ENCODE measurements at places on chromosomes 12 and 14.

- no peak for DNase-seq
Observed at GRCh38 chr14:69720912-69721311, 46.0 kb upstream of the SRSF5 start.

DNA sequence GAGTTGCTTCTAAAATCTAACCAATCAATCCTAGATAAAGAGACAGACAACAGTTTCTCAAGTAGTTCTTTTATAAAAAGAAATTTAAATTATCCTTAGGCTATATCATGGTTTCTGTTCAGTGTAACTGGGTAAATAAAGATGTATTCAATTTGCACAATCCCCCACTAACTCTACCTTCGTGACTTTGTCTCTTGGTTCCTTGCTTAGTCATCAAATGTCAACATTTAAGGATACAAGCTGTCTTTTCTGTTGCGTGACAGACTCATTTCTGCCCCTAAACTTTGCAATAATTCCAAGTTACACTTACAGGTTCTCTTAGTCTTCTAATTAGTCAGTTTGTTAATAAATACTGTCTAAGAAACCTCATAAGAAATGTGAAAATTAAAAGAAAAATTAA, 50.6 kb downstream of the SCAF11 start:
- DNase-seq = no peak

DNA sequence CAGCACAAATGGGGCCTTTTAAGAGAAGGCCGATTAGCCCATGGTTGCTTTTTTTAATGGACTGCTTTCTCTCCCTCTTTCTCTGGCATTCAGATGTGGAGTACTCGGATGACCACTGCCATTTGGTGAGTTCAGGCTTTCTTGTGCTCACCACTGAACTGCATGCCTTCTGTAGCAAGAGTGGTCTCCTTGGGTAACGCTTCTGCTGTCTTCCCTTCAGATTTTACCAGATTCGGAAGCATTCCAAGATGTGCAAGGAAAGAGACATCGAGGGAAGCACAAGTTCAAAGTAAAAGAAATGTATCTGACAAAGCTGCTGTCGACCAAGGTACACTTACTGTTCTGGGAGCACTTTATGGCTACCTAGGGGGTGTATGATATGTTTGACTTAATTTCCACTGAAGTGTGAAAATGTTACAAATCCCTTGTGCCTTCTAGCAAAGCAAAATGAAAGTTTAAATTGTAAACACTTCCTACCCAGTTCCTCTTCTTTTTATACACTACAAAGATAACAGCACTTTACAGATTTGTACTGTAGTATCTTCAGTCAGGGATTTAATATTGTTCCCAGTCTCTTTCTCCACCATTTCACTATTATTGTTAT, 148.8 kb downstream of the PLXNC1 start:
- no peak for DNase-seq

DNA sequence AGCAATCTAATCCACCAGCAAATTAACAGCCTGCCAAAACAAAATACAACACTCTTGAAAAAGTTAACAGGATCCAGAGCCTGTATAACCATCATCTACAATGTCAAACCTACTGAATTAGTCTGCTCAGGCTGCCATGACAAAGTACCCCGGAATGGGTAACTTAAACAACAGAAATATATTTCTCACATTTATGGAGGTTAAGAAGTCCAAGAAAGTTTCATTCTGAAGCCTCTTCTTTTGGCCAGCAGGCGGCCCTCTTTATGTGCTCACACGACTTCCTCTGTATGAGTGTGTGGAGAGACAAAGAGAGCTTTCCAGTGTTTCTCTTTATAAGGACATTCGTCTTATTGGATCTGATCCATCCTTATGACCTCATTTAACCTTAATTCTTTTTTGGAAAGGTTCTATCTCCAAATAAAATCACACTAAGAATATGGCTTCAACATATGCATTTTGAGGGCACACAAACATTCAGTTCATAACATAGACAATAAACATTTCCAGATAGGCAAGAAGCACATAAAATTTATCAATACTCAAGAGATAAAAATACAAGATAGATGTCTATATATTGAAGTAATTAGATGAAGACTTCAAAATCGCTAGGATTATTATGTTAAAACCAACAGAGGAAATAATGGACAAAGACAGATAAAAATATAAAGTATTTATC, 5.9 kb upstream of the RERG start:
- DNase-seq = no peak

GRCh38 chr14:105144026-105144665, 24.4 kb downstream of the JAG2 start:
- no peak for DNase-seq
